Pulmonary artery endothelial cell (primary cell): ENCODE measurements at places on chromosomes 13 and 19. TPM values are rescaled to one million over a fixed set of nuclear protein-coding genes. Genes with fewer than 3 reads are reported as not detected.

Gene ASPDH
- total RNA-seq: not detected in 2 replicates

Gene PSG1
- under 0.01 TPM in 1 of 2 replicates, not detected in the other for total RNA-seq

Gene CNOT3
- total RNA-seq: 8.8 and 14.5 TPM in 2 replicates

DNA sequence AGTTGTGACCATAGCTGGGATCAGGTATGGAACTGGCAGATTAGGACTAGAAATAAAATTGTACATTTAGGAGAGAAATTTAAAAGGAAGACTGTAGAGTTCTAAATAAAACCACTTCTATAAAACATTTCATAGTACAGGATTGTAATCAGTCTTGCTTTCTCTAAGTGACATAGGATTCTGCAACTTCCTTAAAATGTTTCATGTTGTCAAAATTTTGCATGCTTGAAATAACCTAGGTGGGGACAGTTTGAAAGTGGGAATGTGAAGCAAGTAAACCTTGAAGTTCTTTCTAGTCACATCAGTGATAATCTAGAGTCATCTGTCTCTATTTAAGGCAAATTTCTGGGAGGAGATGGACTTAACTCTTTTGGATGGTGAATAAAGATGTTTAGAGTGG is 6.7 kb downstream of the TM9SF2 start:
- no peak for DNase-seq

DNA sequence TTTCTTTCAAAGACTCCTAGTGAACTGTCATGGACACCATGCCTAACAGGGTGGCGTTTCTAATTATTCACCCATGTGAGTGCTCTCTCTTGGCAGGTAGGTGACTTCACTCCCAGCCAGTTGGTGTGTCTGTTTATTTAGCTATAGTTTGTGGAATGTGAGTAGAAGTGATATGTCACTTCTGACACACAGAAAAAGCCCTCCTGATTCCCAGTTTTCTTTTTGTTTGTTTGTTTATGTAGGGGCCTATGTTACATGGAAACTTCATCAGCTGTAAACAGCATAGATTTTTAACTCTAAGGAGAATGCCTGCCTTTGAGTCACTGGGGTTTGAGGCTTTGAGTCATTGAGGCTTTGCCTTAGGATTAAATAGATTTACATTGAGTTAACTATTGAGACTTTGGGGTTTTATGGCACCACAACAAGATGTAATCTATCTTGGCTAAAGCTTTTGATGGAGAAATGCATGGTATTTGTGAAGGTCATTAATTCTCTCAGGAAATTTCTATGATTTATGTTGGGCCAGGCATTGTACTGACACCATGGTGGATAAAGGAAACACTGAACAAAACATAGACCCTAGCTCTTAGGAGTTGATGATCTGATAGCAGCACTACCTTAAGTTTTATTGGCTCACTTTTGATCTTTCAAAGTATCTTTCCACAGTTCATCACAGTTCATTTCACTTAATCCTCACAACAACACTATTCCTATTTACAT is 45.3 kb downstream of the UFM1 start:
- DNase-seq: no peak

DNA sequence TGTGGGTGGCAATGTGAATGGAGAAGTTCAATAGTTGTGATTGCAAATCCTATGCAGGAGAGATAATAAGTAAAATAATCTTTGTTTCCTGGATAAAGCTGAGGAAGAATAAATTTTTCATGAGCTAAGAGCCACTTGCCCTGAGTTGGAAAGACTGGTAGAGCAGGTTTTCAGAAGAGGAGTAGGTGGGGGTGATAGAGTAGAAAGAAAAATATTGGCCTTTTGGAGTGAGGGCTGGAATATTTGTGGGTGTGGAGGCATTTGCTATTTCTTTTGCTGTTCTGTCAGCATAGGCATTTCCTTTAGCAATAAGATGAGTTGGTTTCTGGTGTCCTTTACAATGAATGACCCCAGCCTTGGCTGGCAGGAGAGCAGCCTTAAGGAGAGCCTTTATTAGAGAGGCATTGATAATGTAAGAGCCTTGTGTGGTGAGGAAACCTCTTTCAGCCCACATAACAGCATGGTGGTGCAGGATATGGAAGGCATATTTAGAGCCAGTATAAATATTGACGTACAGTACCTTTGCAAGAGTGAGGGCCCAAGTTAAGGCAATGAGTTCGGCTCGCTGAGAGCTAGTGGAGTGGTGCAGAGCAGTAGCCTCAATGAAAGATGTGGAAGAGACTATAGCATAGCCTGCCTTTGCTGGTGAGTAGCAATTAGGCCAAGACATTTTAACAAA is 11.6 kb upstream of the ZNF431 start:
- DNase-seq: no peak

Gene TNFSF9
- 0.40 and 0.53 TPM in 2 replicates for total RNA-seq

GRCh38 chr13:82330499-82330898 is 1551.8 kb downstream of the SLITRK1 start:
- no peak for DNase-seq

DNA sequence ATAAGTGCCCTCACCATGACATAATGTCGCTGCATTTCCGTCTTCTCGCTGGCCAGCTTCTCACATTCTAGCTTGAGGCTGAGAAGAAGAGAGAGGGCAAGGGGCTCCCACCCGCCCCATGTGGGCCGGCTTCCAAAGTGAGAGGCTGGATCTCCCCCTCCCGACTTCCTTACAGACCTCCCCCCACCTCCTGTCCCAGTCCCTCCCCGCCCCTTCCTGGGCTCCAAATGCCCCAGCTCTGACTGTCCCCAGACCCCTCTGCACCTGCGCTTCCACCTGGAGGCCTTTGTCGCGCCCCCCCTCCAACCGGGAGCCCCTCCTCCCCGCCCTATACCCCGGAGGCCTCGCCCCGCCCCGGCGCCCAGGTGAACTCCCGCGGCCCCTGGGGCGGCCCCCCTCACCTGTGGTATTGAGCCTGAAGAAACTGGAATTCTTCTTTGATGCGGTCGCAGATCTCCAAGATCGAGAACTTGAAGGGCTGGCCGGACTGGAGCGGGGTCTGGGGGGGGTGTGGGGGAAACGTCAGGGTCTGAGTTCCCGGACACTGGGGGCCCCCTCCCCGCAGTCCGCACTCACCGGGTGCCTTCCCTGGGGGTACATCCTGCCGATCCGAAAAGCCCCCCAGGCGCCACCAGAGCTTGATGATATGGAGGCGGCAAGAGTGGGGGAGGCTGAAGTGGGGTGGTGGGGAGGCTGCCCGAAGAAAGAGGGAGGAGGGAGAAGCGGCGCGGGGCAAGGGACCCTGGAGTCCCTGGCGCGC is 595 bp downstream of the TLE2 start:
- DNase-seq: no peak
